BJ (cell line): ENCODE measurements at places on chromosomes 12 and 14.

DNA sequence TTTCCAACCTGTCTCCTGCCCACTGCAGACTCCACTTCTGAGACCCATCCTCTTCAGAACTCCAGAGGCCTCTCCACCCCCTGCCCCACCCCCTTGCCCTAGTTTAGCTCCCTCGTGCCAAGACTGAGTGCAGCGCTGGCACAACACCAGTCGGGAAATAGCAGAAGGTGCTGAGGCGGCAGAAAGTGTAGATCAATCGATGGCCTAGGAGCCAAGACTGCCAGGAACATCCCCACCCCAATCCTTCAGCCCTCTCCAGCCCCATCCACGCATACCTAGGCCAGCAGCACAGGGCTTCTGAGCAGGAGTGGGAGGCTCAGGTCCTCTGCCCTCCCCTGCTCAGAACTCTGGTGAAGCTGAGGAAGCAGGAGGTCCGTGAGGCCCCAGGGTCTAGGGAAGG, 1.1 kb downstream of the CPNE6 start:
- no peak for DNase-seq

GRCh38 chr14:96904201-96904600, 107.0 kb downstream of the VRK1 start:
- no peak for DNase-seq

- no peak for DNase-seq
These were observed 58.0 kb downstream of the RASSF8 start for GRCh38 chr12:26016516-26016915.

DNA sequence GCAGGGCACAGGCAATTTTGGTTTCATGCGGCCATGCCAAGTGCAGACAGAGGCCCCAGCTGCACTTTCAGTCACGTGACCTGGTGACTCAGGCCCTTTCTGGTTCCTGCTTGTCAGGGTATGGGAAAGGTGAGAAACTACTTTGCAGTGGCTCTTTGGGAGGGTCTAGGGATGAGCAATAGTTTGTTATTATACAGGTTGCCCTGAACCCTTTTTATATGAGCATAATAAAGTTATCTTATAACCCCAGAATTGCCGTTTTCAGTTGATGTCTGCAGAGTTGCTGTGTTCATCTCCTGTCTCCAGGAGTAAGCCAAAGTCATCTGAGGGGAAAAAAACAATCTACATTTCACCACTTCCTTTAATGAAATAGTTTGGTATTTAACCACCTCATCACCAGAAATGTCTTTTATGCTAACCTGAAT, 30.9 kb upstream of the EMP1 start:
- DNase-seq: no peak

GRCh38 chr12:51695241-51696010, 104.4 kb downstream of the SCN8A start:
- peak; percentile 35 for DNase-seq

DNA sequence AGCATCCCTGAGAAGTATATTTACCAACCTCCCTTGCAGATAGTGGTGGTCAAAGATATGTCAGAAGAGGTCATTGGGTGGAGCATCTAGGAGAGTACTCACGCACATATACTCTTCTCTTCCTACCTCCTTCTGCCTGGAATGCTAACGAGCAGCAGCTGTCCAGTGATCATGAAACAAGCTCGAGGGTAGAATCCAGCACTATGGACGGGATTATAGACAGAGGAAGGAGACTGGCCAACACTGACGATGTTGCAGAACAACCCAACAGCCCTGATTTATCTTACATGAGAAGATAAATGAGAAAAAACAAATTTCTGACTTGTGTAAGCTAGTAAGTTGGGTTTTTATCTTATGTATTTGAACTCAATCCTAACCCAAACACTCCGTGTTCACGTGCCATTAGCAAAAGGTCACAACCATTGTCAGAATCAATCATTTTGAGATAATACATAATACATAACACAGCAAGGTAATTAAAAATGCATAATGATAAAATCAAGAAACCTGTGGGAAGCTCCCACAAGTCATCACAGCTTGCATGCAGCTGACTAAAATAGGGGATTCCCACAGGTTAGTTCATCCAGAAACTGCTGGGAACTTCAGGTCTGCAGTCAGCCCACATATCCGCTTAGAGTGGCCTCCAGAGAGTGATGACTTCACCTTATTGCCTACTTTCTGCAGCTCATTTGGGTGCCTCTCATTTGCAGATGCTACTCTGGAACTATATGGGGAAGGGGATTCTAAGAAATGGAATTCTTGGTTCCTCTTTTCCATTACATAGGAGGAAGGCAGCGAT, 36.3 kb upstream of the STK38L start:
- DNase-seq: no peak

DNA sequence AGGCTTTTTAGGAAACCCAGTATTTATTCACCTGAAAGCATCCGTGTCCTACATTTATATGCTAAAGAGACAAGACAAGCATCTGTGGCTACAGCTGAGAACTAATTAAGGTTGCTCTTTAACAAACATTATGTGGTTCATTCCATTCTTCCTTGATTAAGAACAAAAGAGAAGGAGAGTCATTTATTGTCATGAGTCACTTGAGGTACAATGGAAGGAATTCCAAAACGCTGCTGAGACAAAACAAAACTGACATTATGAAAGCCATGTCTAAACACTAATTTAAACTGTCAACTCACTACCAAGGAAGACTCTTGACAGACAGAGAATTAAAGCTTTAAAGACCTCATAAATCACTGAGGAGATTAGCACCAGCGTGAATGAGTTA, 214.4 kb downstream of the BMP4 start:
- DNase-seq: no peak

DNA sequence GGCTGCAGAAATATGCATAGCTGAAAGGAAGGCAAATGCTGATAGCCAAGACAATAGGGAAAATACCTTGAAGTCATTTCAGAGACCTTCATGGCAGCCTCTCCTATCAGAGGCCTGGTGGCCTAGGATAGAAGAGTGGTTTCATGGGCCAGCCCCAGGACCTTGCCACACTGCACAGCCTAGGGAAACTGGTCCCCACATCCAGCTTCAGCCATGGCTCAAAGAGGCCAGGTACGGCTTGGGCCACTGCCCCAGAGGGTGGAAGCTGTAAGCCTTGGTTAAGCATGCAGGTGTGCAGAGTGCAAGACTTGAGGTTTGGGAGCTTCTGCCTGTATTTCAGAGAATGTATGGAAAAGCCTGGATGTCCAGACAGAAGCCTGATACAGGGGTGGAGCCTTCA, 101.0 kb upstream of the KITLG start:
- DNase-seq: no peak

DNA sequence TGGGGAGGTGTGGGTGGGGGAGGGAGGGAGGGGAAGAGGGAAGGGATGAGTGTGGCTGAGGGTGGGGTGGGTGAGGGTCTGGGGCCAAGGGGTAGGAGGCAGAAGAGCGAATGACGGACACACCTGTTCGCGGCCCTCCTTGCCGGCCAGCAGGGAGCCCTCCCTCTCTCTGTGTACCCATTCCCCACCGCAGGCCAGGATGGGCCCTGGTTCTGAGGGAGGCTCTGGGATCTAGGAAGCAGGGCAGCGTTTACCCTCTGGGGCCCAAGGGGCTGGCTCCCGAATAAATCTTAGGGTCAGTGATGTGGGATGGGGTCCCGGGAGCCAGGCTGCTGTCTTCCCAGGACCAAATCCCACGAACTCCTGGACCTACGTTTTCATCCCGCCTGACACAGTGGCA, 46.0 kb upstream of the ESRRB start:
- no peak for DNase-seq

GRCh38 chr12:124898200-124898922, 16.1 kb downstream of the UBC start:
- DNase-seq: no peak

- DNase-seq: no peak
These were observed 29.6 kb downstream of the CCDC91 start for GRCh38 chr12:28219827-28220226.

- no peak for DNase-seq
These were observed 168.6 kb downstream of the STXBP6 start for GRCh38 chr14:24881116-24881893.

- DNase-seq: no peak
These were observed 20.7 kb downstream of the IQSEC3 start for GRCh38 chr12:87315-87714.

- no peak for DNase-seq
These were observed 16.2 kb upstream of the NOP2 start for GRCh38 chr12:6584293-6584692.

DNA sequence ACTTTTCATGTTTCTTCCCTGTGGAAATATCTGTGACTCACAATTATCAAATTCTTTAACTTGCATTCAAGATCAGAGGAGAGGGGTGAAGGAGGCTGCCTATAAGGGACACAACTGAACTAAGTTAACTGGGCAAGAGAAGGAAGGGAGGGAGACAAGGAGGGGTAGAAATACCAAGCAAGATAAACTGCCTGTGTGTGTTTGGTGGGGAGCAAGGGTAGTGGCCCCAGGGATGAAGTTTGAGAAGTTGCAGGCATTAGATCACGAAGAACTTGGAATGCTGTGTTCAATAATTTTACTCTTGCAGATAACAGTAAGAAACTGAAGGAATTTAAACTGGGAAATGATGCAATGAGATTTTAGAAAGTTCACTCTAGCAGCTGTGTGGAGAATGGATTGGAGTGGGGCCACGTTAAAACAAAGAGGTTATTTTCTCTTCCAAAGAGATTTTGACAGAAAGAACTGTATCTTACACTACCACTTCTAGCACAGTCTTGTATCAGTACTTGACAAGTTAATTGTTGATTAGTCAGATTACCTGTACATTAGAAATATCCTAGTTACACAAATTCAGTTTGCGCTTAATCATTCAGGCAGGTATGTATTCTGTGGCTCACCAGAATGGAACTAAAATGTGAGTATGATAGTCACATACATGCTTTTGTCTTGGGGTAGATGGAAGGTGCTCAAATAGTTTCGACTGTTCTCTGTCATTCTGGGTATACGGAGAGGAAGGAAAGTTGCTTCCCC, 7.4 kb downstream of the PKP2 start:
- DNase-seq: no peak

DNA sequence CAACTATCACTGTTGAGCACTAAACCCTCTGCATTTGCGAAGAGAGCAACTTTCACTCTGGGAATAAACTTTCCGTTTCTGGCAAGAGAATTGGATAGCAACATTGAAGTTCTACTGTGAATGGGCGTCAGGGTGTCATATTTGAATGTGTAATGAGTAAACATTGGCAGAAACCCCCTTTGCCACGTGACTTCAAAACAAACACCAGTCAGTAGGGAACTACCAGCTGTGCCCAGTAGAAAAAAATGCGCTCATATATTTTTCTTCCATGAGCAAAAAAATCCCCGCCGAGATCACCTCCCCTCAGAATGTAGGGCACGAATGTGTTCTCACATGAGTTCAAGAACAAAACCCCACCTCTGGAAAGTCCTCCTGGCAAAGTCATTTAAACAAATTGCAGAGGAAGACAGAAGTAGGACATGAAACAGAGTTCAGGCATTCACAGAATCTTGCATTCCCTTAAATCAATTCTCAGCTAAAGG, 80.6 kb downstream of the BTG1 start:
- no peak for DNase-seq

- DNase-seq: no peak
These were observed 21.2 kb downstream of the ASB2 start for GRCh38 chr14:93954900-93955849.

GRCh38 chr12:14379508-14379907, 14.0 kb downstream of the ATF7IP start:
- DNase-seq: no peak

- no peak for DNase-seq
These were observed 272.3 kb downstream of the IPO8 start for GRCh38 chr12:30423330-30423729.

DNA sequence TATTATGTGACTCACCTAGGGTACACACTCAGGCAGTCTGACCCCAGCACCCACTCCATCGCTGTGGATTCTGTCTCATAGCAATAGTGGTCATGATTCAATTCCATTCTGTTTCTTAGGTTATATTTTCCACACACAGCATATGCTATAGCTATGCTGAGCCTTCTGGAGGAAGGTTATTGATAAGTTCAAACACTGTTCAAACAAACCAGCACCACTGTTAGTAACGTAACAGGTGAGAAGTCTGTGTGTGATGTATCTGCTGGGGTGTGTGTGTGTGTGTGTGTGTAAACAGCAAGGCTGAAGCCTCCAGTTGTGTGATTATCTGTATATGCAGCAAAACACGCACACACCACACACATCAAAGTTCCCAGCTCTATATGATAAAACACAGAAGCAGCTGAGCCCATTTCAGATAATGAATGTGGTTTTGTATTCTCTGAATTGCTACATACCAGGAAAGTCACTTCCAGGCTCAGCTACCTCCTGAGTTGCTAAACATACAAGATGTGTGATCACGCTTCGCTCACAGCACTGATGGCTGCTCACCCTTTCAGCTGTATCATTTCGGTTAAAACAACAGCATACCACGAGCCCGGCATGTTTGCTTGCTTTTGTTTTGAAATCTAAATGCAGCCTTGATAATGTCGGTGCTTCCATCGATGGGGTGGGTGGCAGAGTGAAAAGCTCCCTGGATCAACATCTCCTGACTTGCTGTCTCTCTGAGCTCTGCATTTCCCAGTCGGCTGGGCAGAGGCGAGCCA, 6.8 kb upstream of the SYNE3 start:
- no peak for DNase-seq

- DNase-seq: peak; percentile 28
These were observed 1.2 kb downstream of the KLHDC2 start for GRCh38 chr14:49769171-49769570.

- no peak for DNase-seq
These were observed 54.1 kb downstream of the DAO start for GRCh38 chr12:108933949-108934348.

- DNase-seq: no peak
These were observed 24.7 kb upstream of the IRF2BPL start for GRCh38 chr14:77053046-77053841.

DNA sequence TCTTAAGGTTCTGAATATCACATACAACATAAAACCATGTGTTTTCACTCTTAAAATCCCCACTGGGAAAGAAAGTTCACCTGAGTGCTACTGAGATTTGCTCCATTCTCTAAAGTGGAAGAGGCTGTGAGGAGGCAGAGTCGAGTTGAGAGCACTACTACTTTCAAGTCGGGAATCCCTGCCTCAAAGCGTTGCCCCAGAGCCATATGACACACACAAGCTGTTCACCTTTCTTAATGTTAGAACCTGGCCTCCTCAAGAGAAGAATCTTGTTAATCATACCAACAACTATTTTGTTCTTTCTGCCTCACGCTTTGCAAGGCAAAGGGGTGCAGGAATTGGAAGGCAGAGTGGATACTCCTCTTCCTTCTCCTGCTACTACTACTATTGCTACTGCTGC, 149.7 kb upstream of the DAAM1 start:
- no peak for DNase-seq
